ENCODE measurements at places on chromosomes 3 and 15.
A peak's percentile ranks its signal among the peaks of the same experiment; 100 is the strongest.

GRCh38 chr3:34858067-34858660, 781.2 kb upstream of the ARPP21 start:
- no peak for DNase-seq

- DNase-seq: no peak
Measured at GRCh38 chr15:94205366-94205765, 26.0 kb upstream of the MCTP2 start.

- DNase-seq: no peak
Measured at GRCh38 chr3:114566162-114566755, 272.4 kb downstream of the TIGIT start.

GRCh38 chr3:119356646-119357045, 62.5 kb downstream of the ARHGAP31 start:
- DNase-seq: no peak

GRCh38 chr3:12953201-12953995, 112.0 kb upstream of the RPL32 start:
- no peak for DNase-seq

DNA sequence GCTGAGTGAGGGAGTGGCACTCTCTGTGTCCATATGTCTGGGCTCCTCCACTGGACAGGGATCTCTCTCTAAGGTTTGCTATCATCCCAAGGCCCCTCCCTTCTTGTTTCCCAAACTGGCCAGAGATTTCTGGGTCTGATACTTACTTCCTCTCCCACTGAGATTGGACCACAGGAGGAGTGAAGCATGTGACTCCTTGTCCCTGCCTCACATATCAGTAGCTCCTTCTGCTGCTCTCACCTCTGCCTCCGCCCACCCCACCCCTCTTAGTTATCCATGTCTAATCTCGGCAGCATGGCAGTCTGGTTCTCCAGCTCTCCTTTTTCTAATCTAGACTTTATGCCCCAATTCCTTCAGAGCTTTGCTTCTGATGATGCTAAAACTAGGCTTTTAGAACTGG, 223.1 kb downstream of the RPLP1 start:
- no peak for DNase-seq

GRCh38 chr15:94910166-94910565, 678.8 kb downstream of the MCTP2 start:
- DNase-seq: no peak

GRCh38 chr3:32240159-32240545, 1.7 kb downstream of the CMTM8 start:
- peak; percentile 40 for DNase-seq
